Osteocyte (in vitro differentiated cells): ENCODE measurements at places on chromosomes 11 and 22. TPM values are rescaled to one million over a fixed set of nuclear protein-coding genes. Genes with fewer than 3 reads are reported as not detected.

DNA sequence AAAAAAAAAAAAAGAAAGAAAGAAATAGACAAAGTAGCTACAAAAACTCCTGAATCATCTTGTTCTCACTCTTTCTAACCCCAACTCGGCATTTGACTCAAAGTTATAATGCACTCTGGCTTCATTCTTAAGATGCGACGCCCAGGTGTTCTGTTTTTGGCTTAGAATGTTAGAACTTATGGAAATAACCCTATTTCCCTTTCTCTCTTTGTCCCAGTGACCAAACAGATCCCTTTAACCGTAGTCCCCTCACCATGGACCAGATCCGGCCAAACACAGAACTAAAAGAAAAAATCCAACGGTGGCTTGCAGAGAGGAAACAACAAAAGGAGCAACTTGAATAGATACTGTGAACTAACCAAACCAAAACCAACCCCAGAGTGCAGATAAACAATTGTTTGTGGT is 5.3 kb upstream of the ATP5MG start:
- DNase-seq, result no peak
- H3K4me1 ChIP-seq, result peaks cover 8% of the 10 kb centered on the region
- H3K4me3 ChIP-seq, result no peak overlapping the region
- H3K36me3 ChIP-seq, result peaks cover 23% of the 10 kb centered on the region

GRCh38 chr22:44738347-44738715 is 14.0 kb upstream of the ARHGAP8 start:
- no peak overlapping the region for H3K27ac ChIP-seq
- H3K4me1 ChIP-seq, result no peaks in the 10 kb centered on the region
- H3K36me3 ChIP-seq, result no peaks in the 10 kb centered on the region
- no peak overlapping the region for H3K4me3 ChIP-seq

CARD18 gene
- not detected in 2 replicates for total RNA-seq

DNA sequence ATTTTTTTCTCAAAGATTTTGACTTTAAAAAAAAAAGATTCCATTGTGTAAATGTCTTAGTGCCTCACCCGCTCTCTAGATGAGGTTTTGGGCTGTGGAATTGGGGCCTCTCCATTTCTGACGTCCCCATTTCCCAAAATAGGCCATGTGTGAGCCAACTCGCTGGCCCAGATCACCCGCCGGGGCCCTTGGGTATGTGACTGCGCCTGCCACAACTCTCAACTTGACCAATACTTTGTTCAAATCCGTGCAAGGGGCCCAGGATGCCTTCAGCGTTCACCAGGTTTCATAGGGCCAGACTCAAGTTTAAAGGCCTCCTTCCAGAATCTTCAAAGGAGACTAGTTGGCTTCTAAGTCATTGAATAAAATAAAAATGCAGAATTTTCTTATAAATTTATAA is 96.0 kb downstream of the DHCR7 start:
- H3K36me3 ChIP-seq, result no peaks in the 10 kb centered on the region
- no peaks in the 10 kb centered on the region for H3K4me1 ChIP-seq
- DNase-seq, result no peak

- H3K4me3 ChIP-seq, result no peak overlapping the region
- H3K27me3 ChIP-seq, result peaks cover 3% of the 10 kb centered on the region
- no peaks in the 10 kb centered on the region for H3K36me3 ChIP-seq
- no peak for DNase-seq
Observed at GRCh38 chr22:40094485-40094884, 83.2 kb upstream of the TNRC6B start.

DNA sequence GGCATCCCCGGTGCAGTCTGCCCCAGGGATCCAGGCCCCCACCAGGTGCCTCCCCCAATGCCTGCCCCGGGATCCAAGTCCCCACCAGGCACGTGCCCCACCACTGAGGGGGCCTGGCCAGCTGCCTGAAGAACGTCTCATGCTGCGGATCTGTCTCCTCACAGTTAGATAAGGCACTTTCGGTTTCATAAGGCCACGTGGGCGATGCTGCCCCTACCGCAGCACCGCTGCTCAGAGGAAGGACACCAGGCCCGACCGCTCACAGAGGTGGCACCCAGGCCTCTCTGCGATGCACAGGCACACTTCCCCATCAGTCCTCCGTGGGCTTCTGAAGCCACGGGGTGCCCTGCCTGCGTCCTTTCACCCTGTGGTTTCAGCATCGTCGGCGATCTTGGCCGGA is 68.1 kb upstream of the BID start:
- H3K27me3 ChIP-seq, result no peaks in the 10 kb centered on the region
- H3K36me3 ChIP-seq, result peaks cover 4% of the 10 kb centered on the region
- no peak overlapping the region for H3K4me3 ChIP-seq
- no peak overlapping the region for H3K27ac ChIP-seq
- DNase-seq, result no peak
- peaks cover 6% of the 10 kb centered on the region for H3K4me1 ChIP-seq

TRIM34 gene
- 4.6 and 5.6 TPM in 2 replicates for total RNA-seq

DNA sequence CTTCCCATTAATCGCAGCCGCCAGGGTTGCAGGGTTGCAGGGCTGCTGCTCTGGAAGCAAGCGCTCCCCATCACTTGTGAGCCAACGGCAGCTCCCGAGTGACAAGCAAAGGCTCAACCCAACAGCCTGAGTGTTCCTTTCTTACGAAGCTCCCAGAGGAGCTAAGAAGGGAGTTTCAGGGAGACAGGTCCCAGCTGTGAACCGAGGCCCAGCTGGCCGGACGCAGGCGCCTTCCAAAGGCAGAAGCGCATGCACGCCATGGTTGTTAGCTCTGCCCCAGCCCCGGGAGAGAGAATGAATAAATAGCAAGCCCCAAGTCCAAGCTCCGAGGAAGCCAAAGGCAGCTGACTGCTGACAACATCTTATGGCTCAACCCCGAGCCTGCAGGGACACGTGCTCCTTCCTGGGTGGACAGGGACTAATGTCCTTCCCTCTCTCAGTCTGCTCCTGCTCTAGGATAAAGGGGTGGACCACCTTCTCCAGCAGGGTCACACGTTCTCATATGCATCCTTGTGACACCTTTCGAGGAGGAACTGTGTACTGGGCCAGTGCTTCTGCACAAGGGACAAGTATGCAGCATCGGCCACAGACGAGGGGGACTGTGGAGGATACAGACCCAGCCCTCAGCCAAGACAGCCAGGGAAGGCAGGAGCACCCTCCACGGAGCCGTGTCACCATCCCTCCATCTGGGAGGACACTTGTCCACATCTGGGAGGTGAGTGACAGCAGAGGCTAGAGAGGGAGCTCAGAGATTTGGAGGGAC is 29.9 kb downstream of the SHANK2 start:
- H3K27ac ChIP-seq, result no peak overlapping the region
- DNase-seq, result no peak
- H3K27me3 ChIP-seq, result peaks cover 4% of the 10 kb centered on the region
- no peaks in the 10 kb centered on the region for H3K4me1 ChIP-seq

- no peaks in the 10 kb centered on the region for H3K36me3 ChIP-seq
- H3K27me3 ChIP-seq, result no peaks in the 10 kb centered on the region
- no peak for DNase-seq
- peaks cover 21% of the 10 kb centered on the region for H3K4me1 ChIP-seq
Observed at GRCh38 chr11:44267750-44268613, 42.0 kb downstream of the ALX4 start.

TTC38 gene
- 26.2 and 28.1 TPM in 2 replicates for total RNA-seq

MOGAT2 gene
- total RNA-seq, result not detected in 2 replicates

MYEOV gene
- total RNA-seq, result 1.6 and 1.8 TPM in 2 replicates

CCDC81 gene
- 1.4 TPM in 2 replicates for total RNA-seq

P2RY6 gene
- total RNA-seq, result not detected in 2 replicates

LARGE1 gene
- 17.6 and 20.7 TPM in 2 replicates for total RNA-seq

CRYBA4 gene
- not detected in 2 replicates for total RNA-seq

DNA sequence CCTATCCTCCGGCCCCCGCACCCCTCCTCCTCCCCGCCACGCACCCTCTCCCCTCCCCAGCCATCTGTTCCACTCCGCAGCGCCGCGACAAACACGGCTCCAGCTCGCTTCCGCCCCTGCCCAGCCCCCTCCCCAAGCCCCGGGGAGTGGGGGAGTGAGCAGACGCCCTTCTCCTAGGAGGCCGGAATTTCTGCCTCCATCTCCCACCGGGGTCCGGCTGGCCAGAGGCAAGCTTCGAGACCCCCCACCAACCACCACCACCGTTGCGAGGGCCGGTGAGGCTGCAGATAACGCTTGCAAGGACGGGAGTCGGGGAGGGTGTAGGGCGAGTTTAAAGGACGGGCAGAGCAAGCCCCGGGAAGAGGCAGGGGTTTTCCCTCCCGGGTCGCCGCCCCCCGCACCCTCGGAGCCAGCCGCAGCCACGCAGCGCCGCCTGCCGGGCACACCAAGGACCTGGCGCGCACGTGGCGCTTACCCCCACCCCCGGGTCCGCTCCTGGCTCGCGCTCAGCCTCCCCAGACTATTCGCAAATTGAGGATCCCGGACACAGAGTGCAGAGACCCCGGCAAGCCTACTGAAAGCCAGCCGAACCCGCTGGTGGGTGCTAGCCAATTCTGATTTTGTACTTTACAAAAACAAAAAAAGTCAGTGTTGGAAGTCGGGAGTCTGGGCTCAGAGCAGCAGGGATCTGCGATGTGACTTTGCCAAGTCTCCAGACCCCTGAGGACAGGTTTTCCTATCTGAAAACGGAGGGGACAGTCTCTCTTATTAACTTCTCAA is 22.6 kb downstream of the RTN4RL2 start:
- peaks cover 8% of the 10 kb centered on the region for H3K36me3 ChIP-seq
- DNase-seq, result no peak
- peak overlapping the region; percentile 55 for H3K4me3 ChIP-seq
- H3K4me1 ChIP-seq, result peaks cover 14% of the 10 kb centered on the region

RPS6KA4 gene
- total RNA-seq, result 33.7 and 35.9 TPM in 2 replicates

DNA sequence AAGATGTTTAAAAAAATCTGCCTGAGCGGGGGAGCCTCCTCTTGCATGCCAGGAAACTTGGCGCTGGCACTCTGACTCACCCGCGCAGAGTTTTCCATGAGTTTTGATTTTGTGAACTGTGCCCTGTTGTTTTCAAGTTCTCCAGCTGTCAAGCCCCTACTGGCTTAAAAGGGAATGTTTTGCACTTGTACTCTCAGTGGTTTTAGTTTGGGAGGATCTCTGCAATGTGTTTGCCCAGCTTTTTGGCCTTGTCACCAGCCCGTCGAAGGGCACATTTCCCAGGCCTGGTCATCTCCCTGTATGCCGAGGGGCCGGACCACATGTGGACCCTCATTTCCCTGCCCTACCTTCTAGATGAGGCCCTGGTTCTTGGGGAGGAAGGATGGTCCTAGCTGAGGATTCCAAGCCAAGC is 12.2 kb downstream of the MRGPRF start:
- H3K4me3 ChIP-seq, result no peak overlapping the region
- peaks cover 5% of the 10 kb centered on the region for H3K36me3 ChIP-seq
- peak overlapping the region; percentile 97 for H3K27ac ChIP-seq
- peaks cover 56% of the 10 kb centered on the region for H3K4me1 ChIP-seq
- DNase-seq, result no peak
- no peaks in the 10 kb centered on the region for H3K27me3 ChIP-seq

- no peaks in the 10 kb centered on the region for H3K36me3 ChIP-seq
- no peak overlapping the region for H3K4me3 ChIP-seq
- H3K27me3 ChIP-seq, result peaks cover 6% of the 10 kb centered on the region
- H3K4me1 ChIP-seq, result peaks cover 1% of the 10 kb centered on the region
Observed at GRCh38 chr11:103970701-103971249, 65.7 kb upstream of the DDI1 start.

ANO5 gene
- total RNA-seq, result not detected in 2 replicates

- no peak overlapping the region for H3K27ac ChIP-seq
- no peaks in the 10 kb centered on the region for H3K4me1 ChIP-seq
- H3K4me3 ChIP-seq, result no peak overlapping the region
- H3K27me3 ChIP-seq, result peaks cover 17% of the 10 kb centered on the region
- no peak for DNase-seq
Observed at GRCh38 chr11:111018566-111018965, 227.0 kb upstream of the POU2AF2 start.

TLCD5 gene
- total RNA-seq, result 10.9 and 11.6 TPM in 2 replicates

OR2AT4 gene
- total RNA-seq, result not detected in 2 replicates

DNA sequence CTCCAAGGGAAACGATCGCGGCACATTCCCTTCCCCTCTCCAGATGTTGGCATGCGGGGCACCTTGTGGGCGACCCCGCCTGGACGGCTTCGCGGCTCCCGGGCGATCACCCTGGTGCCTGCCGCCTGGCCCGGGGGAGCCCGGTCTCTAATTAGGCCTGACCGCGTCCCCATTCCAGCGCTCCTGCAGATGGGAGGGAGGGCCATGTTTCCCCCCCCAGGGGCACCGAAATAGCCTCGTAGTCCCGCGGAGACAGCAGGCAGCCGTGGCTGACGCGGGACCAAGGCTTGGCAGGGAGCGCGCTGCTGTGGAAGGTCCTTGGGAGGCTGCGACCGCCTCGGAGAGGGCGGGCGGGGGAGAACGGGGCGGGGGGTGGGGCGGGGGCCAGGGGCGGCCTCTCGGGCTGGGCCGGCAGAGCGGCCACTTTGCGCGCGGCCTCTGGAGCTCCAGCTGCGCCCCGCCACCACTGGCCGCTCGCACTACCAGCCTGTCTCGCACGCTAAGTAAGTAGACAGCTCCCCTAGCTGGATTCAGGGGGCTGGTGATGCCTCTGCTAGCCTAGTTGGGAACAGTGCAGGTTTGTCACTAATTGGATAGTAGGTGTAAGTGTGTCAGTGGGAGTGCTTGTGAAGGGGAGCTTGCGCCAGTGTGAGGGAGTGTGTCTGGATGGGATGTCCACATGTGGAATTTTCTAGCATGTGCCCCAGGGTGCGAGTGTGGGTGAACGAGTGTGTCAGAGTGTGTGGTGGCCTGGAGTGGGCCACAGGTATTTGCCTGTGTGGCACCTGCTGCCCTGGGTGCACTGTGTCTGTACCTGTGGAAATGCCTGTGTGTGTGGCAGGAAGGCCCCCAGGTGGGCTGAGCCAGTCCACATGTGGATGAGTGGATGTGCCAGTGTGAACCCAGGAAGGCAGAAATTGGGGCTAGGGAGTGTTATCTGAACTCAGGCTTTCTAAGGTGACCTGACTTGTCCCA is at the start of gene INSC:
INSC (plus strand) TSS at position 423 of the 975 bp plus-strand sequence. CDS start 34,252 bp downstream, outside the sequence.
- no peak within 1 kb of the TSS for H3K4me3 ChIP-seq
- H3K27ac ChIP-seq, result no peak within 1 kb of the TSS
- H3K4me1 ChIP-seq, result peaks cover 3% of the 10 kb centered on the region
- H3K27me3 ChIP-seq, result peaks cover 25% of the 10 kb centered on the region

DNA sequence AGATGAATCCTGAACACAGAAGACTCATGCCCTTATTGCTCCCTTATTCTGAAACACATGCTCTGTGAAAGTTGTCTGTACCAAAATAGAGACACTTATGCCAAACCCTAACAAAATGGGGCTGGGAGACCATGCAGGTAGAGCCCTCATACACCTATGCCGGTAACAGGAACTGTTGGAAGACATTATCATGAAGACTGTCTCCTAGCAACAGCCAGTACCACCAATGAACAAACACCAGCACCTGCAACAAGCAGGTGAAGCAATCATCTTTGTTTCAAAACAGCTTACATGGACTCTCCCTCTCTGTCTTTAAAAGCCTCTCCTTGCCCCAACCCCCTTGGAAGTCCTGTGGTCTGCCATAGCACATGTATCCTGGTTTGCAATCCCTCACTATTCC is 17.2 kb downstream of the SLC5A4 start:
- H3K36me3 ChIP-seq, result no peaks in the 10 kb centered on the region
- H3K27me3 ChIP-seq, result peaks cover 3% of the 10 kb centered on the region
- H3K4me3 ChIP-seq, result no peak overlapping the region
- H3K4me1 ChIP-seq, result no peaks in the 10 kb centered on the region
- DNase-seq, result no peak

HEPACAM gene
- not detected in 2 replicates for total RNA-seq

GRCh38 chr11:45927332-45927683 is 4.9 kb downstream of the LARGE2 start:
- peaks cover 6% of the 10 kb centered on the region for H3K36me3 ChIP-seq
- H3K27ac ChIP-seq, result no peak overlapping the region
- no peak for DNase-seq
- peaks cover 19% of the 10 kb centered on the region for H3K27me3 ChIP-seq
- H3K4me1 ChIP-seq, result peaks cover 15% of the 10 kb centered on the region
- no peak overlapping the region for H3K4me3 ChIP-seq

ETS1 gene
- 75.6 and 77.9 TPM in 2 replicates for total RNA-seq

GRCh38 chr11:13205486-13205885 is 72.1 kb upstream of the BMAL1 start:
- H3K27me3 ChIP-seq, result no peaks in the 10 kb centered on the region
- no peaks in the 10 kb centered on the region for H3K36me3 ChIP-seq
- peaks cover 20% of the 10 kb centered on the region for H3K4me1 ChIP-seq
